H9 (cell line): ENCODE measurements at places on chromosomes 5 and 9. TPM values are rescaled to one million over a fixed set of nuclear protein-coding genes. Genes with fewer than 3 reads are reported as not detected.

GRCh38 chr9:135667463-135668001 is 4.4 kb downstream of the LCN9 start:
- no peak overlapping the region for H3K27ac ChIP-seq
- H3K4me1 ChIP-seq, result no peaks in the 10 kb centered on the region
- H3K27me3 ChIP-seq, result no peaks in the 10 kb centered on the region
- no peak for DNase-seq
- H3K4me3 ChIP-seq, result no peak overlapping the region

DNA sequence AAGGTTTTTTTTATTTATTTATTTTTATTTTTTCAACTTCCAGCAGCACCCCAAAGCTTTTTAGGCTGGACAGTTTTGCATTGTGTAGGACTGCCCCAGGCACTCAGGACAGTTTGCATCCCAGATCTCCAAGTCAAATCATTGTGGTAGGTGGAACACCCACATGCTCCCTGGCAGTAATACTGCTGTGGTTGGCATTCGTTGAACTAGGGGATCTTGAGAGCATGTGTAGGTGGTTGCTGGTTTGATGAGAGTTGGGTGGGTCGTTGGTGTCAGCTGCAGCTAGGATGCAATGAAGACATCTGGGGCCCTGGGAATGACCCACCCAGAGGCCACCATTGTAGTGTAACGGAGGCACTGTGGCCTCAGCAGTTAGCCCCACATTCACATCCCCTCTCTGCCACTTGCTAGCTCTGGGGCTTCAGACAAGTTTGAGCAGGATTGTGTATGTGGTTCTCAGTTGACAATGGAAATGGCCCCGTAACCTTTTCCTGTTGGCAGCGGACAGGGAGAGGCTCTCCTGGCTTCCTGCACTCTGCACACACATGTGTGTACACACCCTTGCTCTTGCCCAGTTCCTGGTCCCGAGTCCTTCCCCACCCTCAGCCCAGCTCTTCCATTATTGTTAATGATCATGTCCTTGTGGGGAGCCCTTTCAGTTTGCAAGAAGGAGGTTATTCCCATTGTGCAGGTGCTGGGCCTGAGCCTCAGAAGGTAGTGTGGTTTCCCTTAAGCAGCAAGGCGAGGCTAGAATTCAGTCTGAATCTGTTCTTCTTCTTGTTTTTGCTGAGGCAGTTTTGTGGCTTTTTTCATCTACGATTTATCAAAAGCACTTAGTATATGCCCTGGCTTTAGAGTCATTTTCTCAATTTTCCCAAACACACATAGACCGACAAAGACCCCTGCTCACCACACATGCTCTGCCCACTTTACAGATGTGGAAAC is 46.5 kb downstream of the PPARGC1B start:
- no peaks in the 10 kb centered on the region for H3K27me3 ChIP-seq
- no peak overlapping the region for H3K27ac ChIP-seq
- no peak for DNase-seq

Gene ANKH
- total RNA-seq, result 9.6 and 10.2 TPM in 2 replicates

DNA sequence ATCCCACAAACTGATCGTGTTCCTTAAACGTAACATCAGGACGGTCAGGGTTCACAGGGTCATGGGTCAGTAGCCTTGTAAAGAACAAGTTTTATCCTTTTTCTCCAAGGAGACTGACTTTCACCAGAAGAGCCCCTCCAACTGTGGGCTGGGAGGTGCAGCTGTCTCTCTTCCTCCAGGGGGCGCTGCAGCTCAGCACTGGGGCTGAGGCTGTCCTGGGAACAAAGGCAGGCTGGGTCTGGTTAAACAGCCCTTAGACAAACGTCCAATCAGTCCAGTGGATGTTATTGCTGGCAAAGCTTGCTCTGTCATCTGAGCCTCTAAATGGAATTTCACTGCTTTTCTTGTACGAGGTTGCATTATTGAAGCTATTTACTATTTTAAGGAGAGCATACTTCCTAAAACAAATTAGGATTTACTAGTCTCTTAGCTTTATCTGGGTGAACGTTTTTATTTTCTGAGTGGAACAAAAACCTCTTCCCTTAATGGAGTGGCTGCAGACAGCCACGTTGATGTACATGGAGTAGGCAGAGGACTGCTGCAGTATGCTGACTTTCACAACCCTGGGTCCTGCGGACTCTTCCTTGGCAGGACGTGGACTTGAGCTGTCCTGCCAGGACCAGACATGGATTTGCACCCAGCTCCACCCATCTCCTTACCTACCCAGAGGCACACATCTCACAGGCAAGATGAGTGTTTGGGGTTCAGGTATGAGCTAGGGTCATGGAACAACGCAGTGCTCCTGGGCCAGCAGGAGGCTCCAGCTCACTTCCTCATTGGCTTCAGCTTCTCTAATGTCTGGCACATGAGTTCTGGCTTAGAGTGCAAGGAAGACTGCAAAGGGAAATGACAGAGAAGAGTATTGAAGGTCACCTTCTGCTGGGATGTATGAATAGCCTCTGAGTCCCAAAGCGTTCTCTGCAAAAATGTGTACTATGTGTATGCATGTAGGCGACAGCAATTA is 7.8 kb downstream of the EXOSC2 start:
- H3K4me3 ChIP-seq, result no peak overlapping the region; the same call in 2 of the 3 replicates
- no peaks in the 10 kb centered on the region for H3K4me1 ChIP-seq
- H3K27me3 ChIP-seq, result no peaks in the 10 kb centered on the region
- peak; percentile 82 for DNase-seq
- peaks cover 61% of the 10 kb centered on the region for H3K36me3 ChIP-seq

DNA sequence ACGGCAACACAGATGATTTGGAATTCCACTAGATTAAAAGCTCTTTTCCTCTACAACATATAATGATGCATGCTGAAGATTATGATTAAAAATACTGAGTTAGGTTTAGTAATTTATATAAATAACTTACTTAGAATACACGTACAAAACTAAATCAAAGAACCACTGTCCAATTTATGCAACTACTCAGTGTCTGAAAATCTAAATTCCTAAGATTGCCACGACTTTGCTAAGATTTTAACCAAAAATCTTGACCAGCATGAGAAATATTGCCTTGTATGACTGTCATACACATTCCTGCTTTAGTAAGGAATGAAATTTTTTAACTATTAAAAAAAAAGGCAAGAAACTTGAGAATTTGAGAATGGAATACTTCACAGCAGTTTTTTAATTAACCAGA is 292.4 kb downstream of the ZNF608 start:
- H3K27ac ChIP-seq, result no peak overlapping the region
- H3K4me1 ChIP-seq, result no peaks in the 10 kb centered on the region
- H3K4me3 ChIP-seq, result no peak overlapping the region
- H3K27me3 ChIP-seq, result no peaks in the 10 kb centered on the region

DNA sequence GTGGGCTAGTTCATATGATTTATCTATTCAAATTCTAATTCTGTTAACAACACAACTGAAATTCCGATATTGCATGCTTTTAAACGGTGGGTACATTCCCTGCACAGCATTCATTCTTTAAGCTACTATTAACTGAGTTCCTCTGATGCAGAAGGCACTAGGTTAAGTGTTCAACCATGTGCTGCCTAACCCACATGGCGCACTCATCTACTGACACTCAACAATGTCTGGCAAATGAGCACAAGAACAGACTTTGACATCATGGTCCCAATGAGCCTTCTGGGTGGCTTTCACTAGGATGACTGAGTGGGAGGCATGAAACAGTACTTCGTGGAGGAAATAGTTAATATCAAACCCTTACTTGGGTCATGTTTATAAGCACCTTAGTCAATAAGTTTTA is 10.2 kb downstream of the NREP start:
- H3K4me3 ChIP-seq, result no peak overlapping the region
- H3K27ac ChIP-seq, result no peak overlapping the region
- peaks cover 16% of the 10 kb centered on the region; the same call in 1 of the 2 replicates for H3K4me1 ChIP-seq
- H3K27me3 ChIP-seq, result no peaks in the 10 kb centered on the region
- peaks cover 20% of the 10 kb centered on the region for H3K36me3 ChIP-seq

Gene LPAR1
- 0.99 and 1.3 TPM in 2 replicates for total RNA-seq

- no peaks in the 10 kb centered on the region for H3K4me1 ChIP-seq
- no peak overlapping the region for H3K27ac ChIP-seq
- H3K27me3 ChIP-seq, result no peaks in the 10 kb centered on the region
- H3K4me3 ChIP-seq, result no peak overlapping the region
- no peak for DNase-seq
Measured at GRCh38 chr5:168914491-168914890, 335.3 kb upstream of the PANK3 start.

GRCh38 chr9:110536822-110537221 is 42.7 kb downstream of the SVEP1 start:
- DNase-seq, result no peak
- no peaks in the 10 kb centered on the region for H3K4me1 ChIP-seq
- no peak overlapping the region for H3K27ac ChIP-seq
- H3K36me3 ChIP-seq, result no peaks in the 10 kb centered on the region; the same call in 2 of the 3 replicates
- no peak overlapping the region for H3K4me3 ChIP-seq

GRCh38 chr5:169688106-169688505 is 51.0 kb downstream of the DOCK2 start:
- H3K27me3 ChIP-seq, result no peaks in the 10 kb centered on the region
- DNase-seq, result no peak
- H3K36me3 ChIP-seq, result no peaks in the 10 kb centered on the region

GRCh38 chr9:27383524-27383923 is 86.6 kb upstream of the EQTN start:
- no peaks in the 10 kb centered on the region for H3K27me3 ChIP-seq
- peaks cover 12% of the 10 kb centered on the region; the same call in 1 of the 2 replicates for H3K4me1 ChIP-seq
- no peak overlapping the region for H3K27ac ChIP-seq
- no peak for DNase-seq

Gene INSYN2B
- not detected in 2 replicates for total RNA-seq

Gene EIF4E1B
- total RNA-seq, result 1.3 and 1.8 TPM in 2 replicates

Gene SMIM3
- 42.0 and 42.5 TPM in 2 replicates for total RNA-seq

Gene GFPT2
- total RNA-seq, result 85.0 and 89.8 TPM in 2 replicates

Gene SPATA31C1
- 0.15 TPM in 2 replicates for total RNA-seq

Gene GPX8
- 37.9 and 38.3 TPM in 2 replicates for total RNA-seq

DNA sequence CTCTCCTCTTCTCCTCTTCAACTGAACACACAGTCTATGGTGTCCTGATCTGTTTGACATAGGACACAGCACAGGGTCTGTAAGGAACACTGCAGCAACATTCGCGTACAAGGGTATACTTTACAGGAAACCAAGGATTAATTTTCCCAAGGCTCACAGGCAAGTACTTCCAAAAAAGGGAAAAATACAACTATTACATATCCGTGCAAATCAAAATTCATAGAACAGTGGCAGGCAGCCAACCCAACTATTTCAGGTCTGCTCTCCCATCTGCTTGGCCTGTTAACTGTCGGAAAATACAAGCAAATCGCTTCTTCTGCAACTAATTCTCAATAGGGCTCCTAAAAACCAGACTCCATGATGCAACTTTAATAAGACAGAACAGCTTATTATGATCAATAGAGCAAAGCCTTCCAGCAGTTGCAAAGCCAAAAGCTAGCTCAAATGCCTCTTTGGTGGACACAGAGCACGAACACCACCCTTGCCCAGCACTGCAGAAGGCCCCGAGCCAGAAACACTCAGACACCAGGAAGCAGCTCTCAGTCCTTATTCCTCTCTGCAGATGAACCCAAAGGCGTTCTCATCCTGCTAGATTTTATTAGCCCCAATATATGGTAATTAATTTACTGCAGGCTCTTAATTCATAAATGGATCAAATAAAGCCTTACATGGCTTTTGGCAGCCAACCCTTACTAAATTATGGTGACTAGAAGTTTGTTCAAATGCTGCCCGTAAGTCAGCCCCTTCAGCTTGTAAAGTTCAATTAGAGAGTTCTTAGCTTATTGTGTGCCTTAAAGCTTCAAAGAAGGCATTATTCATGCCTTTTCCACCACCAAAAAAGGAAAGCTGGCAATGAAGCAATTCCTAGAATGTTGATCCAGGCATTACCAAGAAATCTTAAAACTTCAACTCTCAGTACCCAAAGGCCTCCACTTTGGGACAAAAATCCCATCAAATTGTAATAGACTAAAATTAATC is 68.8 kb downstream of the ZNF608 start:
- peaks cover 5% of the 10 kb centered on the region; the same call in 1 of the 2 replicates for H3K36me3 ChIP-seq
- DNase-seq, result no peak
- H3K27me3 ChIP-seq, result no peaks in the 10 kb centered on the region
- H3K4me1 ChIP-seq, result peaks cover 21% of the 10 kb centered on the region

Gene CYFIP2
- total RNA-seq, result 74.7 and 84.5 TPM in 2 replicates

Gene RETREG1
- 3.3 and 3.4 TPM in 2 replicates for total RNA-seq

Gene SHOC1
- total RNA-seq, result not detected in 2 replicates

Gene CDH9
- total RNA-seq, result 0.61 and 0.79 TPM in 2 replicates

DNA sequence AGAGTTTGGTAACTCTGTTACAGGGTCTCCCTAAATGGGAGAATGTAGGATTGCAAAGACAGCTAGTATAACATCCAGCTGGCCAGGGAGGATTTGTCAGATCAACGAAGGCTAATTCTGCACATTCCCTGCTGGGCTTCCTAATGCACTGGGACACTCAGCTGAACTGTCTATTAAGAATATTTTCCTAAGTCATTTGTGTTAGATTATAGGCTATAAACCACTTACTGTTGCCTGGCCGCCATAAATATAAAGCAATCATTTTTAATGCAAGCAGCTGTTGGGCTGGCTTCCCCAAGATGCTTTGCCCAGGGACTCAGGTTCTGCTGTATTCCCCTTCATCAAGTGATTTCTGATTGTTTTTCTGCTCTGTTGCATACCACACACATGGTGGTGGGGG is 35.3 kb upstream of the SLIT3 start:
- H3K27me3 ChIP-seq, result no peaks in the 10 kb centered on the region
- H3K4me3 ChIP-seq, result no peak overlapping the region
- no peak for DNase-seq
- H3K27ac ChIP-seq, result no peak overlapping the region
- no peaks in the 10 kb centered on the region for H3K36me3 ChIP-seq

DNA sequence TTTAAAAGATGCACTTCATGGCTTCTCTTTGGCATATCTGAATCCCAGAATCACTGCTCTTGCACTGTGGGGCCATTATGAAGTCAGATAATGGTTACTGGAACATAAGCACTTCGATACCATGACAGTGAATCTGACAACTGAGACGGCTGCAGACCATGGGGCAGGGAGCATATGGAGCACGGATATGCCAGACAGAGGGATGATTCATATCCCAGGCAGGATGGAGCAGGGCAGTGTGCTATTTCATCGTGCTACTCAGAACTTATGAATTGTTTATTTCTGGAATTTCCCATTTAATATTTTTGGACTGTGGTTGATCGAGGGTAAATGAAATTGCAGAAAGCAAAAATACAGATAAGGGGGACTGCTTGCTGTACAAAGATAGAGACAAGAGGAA is 145.0 kb downstream of the EGFLAM start:
- H3K27ac ChIP-seq, result no peak overlapping the region
- no peak overlapping the region for H3K4me3 ChIP-seq
- H3K4me1 ChIP-seq, result no peaks in the 10 kb centered on the region
- no peaks in the 10 kb centered on the region; the same call in 1 of the 2 replicates for H3K27me3 ChIP-seq
- H3K36me3 ChIP-seq, result no peaks in the 10 kb centered on the region

GRCh38 chr5:83401122-83401731 is 70.3 kb upstream of the VCAN start:
- DNase-seq, result no peak
- H3K4me1 ChIP-seq, result peaks cover 4% of the 10 kb centered on the region; the same call in 1 of the 2 replicates
- no peak overlapping the region for H3K4me3 ChIP-seq

DNA sequence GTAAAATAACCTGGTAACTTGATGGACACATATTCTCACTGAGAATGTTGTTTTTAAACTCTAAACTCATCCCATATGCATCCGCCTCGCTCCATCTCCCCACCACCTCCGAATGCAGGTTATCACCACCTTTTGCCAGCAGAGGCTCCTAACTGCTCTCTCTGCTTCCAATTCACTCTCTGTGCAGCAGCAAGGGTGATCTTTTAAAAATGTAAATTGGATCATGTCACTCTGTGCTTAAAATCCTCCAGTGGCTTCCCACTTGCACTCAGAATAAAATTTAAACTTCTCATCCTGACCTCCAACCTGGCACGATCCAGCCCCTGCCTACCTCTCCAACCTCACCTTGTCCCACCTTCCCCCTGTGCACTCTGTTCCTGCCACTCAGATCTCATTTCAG is 317.2 kb downstream of the ZSWIM6 start:
- no peak overlapping the region for H3K4me3 ChIP-seq
- H3K4me1 ChIP-seq, result no peaks in the 10 kb centered on the region; the same call in 1 of the 2 replicates
- no peaks in the 10 kb centered on the region for H3K27me3 ChIP-seq

GRCh38 chr9:84153885-84154284 is 173.3 kb downstream of the RMI1 start:
- H3K27me3 ChIP-seq, result peaks cover 14% of the 10 kb centered on the region; the same call in 1 of the 2 replicates
- H3K4me3 ChIP-seq, result no peak overlapping the region
- H3K4me1 ChIP-seq, result peaks cover 5% of the 10 kb centered on the region; the same call in 1 of the 2 replicates
